ENCODE measurements at places on chromosomes 6 and 20.

DNA sequence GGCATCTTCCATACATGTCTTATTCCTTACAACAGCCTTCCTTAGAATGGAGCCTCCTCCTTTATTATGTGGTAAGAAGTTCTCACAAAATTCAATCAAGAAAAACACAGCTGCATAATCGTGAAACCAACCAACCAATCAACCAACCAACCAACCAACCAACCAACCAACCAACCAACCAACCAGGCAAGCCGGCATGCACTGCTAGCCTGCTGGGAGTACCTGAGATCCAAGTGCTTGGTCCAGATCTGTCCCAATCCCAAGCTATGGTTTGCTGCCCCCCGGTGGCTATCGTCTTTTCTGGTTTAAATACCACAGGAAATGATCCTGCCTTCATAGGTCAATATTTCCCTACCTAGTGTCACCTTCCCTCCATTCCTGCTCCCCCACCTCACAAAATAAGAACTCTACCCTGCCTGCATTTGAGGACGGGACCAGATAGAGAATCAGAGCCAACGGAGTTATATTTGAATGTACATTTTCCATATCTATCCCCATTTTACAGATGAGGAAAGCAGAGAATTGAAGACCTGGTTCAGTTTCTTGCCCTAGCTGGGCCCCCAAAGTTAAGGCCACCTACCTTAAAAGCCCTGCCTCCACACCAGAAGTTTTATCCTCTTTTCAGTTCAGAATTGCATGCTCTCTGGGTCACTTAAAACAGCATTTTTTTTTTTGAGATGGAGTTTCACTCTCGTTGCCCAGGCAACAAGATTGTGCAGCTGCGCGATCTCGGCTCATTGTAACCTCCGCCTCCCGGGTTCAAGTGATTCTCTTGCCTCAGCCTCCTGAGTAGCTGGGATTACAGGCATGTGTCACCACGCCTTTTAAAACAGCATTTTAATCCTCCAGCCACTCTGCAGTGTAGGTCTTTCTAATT is 27.1 kb downstream of the RAB44 start:
- no peak for DNase-seq

GRCh38 chr6:73579389-73579788 is 58.6 kb upstream of the EEF1A1 start:
- DNase-seq = no peak

DNA sequence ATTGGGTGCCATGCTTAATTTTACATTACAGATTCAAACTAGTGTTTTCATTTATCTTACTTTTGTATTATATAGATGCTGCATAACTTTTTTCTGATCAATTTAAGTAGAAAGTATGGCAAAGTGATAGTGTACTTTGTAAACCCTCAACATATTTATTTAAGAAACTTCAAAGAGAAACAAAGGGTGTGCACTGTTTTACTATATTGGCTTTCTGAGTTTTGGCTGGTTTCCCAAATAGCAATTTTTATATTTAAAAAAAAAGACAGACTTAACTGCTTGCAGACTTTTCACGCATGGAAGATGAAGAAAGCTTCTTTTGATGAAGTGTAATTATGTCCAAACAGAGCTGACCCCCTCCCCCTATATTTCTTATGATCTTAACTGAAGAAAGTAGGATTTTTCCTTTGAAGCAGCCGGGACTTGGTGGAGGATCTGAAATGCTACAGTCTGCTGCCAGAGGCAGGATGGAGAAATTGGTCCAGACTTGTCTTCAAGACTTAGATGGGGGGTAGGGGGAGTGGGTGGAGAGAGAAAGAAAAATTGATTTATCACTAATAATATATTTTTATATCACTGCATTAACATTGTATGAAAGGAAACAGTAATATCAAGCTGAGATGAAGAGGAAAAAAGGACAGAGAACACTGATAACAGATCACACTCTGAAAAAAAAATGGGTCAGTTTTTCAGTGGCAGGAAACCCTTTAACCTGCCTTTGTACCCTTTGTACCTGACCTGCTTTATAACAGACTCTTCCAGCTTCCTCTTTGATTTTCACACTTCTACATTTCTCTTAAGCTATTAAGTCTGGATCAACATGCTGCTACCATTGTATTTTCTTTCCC is 56.0 kb upstream of the SUPT3H start:
- DNase-seq = no peak

- no peak for DNase-seq
Observed at GRCh38 chr6:46048646-46049297, 33.1 kb upstream of the CLIC5 start.

DNA sequence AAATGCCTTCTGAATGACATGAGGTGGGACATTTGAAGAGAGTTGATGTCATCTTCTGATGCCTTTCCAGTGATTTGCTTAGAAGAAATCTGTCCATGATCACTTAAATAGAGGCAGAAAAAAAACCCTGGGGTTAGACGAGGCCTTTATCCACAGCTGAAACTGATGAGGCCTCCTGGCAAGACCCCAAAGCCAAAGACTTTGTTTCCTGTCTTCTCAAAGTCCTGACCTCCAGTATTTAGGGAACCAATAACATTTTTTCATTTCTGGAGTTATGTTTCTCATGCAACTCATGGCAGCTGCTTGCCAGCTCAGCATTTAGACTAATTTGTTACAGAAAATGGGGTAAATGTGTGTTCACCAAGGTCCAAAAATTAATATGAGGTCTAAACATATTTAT is 248.0 kb upstream of the PRDM1 start:
- no peak for DNase-seq

DNA sequence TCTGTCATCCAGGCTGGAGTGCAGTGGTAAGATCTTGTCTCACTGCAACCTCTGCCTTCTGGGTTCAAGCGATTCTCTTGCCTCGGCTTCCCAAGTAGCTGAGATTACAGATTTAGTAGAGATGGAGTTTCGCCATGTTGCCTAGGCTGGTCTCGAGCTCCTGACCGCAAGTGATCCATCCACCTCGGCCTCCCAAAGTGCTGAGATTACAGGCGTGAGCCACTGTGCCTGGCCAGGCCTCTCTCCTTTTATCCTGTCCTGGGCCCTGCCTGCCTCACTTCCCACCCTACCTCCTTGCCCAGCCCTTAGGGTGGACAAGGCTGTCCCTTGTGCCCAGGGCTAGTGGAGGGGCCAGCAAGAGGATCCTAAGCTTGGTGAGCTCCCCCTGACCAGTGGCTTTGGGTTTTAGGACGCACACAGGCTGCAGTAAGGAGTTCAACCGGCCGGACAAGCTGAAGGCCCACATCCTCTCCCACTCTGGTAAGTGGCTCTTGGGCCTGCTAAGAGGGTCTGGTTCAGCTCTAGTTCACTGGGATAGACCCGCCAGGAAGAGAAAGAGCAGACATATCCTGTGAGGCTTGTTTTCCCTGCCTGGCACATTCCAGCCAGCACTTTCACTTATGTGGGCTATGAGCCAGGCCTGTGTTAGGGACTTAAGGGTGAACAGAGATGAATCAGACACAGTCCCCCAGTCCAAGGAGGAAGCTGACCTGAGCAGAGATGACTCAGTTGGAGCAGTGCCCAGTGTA is 21.9 kb upstream of the CHMP4B start:
- DNase-seq = no peak

- DNase-seq = no peak
Observed at GRCh38 chr6:37717836-37718251, 20.2 kb upstream of the MDGA1 start.

DNA sequence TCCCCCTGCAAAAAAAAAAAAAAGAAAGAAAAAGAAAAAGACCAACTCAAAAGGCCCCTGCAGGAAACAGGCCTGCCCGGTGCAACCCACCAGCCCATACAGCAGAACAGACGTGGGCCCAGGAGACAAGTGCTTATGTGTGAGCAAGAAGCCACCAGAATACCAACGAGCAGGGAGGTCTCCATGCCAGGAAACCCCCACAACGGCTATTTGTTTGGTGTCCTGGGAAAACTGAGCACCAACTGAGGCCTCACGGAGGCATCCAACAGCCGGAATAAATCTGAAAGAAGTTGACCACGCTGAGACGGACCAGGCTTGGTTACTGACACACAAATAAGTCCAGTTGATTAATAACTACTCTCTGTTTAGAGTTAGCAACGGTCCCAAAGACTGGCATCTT is 29.7 kb downstream of the PTPRT start:
- no peak for DNase-seq

DNA sequence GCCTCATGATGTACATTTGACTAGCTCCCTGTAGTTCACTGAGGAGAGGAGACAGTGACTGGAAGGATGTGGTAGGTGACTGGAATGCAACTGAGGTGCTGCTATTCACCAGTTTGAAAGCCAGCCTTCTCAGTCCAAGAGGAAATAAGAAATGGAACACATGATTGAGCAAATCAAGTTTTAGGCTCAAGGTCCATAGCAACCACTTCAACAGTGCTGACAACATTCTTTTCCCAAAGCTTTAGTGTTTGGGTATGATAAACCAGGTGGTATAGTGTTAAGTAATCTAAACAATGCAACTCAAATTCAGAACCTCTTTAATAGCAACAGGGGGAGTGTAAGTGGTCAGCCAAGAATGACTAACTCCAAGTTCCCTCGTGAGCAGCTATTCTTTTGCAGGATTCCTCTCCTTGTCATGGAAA is 9.2 kb downstream of the ZHX3 start:
- no peak for DNase-seq

DNA sequence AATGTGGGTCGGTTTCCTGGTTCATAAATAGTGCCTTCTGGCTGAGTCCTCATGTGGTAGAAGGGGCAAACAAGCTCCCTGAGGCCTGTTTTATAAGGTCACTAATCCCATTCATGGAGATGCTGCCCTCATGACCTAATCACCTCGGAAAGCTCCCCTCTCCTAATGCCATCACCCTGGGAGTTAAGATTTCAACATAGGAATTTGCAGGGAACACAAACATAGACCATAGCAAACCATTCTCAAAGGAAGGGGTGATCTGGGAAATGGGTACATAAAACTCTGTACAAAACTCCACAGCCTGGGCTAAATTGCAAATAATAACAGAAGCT is 1.5 kb upstream of the ADTRP start:
- no peak for DNase-seq

DNA sequence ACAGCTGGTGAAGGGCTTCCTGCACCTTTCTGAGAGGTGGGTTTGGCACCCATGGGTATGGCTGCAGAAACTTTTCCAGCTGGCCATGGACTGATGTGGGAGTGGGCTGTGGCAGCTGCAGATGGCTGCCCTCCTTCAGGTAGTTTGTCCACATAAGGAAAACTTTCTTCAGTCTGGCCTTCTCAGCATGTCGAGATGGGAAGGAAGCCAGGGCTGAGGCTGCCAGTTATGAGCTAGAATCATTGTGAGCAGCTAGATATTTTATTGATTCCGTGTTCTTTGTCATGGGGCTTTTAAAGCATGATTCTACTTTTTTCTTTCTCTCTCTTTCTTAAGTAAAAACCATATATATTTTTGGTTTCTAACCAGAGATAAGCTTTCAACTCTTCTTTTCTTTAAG is 16.6 kb downstream of the NKX2-4 start:
- no peak for DNase-seq

- DNase-seq = no peak
Observed at GRCh38 chr20:49821381-49821780, 8.8 kb downstream of the SLC9A8 start.

DNA sequence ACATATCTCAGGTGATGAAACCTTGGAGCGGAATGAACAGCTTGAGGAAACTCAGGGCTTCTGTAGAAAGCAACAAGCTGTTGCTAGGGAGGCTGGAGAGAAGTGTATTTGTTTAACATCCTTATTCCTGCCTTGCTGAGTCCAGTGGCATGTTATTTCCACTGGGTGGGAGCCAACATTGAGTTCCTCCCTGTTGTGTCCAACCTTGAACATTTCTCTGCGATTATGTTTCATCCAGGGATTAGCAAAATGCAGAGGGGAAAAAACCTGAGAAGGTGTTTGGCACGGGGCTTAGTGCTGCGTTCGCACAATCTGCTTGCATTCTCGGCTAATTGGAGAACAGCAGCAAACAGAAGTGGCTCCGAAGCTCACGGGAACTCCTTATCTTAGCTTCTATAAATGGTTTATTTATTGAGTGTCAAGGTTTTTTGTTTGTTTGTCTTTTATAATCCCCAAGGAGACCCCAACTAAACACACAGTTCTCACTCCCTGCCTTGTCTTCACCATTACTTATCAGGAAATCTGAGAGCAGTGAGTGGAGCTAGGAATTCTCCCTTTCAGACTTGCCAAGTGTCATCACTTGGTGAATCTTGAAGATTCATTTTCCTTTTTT is 412.8 kb downstream of the CDC5L start:
- no peak for DNase-seq

- no peak for DNase-seq
Observed at GRCh38 chr6:152598901-152599537, 38.1 kb downstream of the SYNE1 start.

- no peak for DNase-seq
Observed at GRCh38 chr6:351011-351866, 40.3 kb upstream of the IRF4 start.

- DNase-seq = no peak
Observed at GRCh38 chr6:69948479-69949114, 82.2 kb downstream of the COL19A1 start.

Measured in T-cell (primary cell).